AG08396 (cell line): ENCODE measurements at places on chromosomes 12 and 14.

- no peak for DNase-seq
Observed at GRCh38 chr14:27390155-27390554, 792.3 kb upstream of the NOVA1 start.

GRCh38 chr12:70648191-70648590, 11.0 kb upstream of the PTPRB start:
- DNase-seq: no peak

- no peak for DNase-seq
Observed at GRCh38 chr12:26728205-26729050, 104.6 kb downstream of the ITPR2 start.

DNA sequence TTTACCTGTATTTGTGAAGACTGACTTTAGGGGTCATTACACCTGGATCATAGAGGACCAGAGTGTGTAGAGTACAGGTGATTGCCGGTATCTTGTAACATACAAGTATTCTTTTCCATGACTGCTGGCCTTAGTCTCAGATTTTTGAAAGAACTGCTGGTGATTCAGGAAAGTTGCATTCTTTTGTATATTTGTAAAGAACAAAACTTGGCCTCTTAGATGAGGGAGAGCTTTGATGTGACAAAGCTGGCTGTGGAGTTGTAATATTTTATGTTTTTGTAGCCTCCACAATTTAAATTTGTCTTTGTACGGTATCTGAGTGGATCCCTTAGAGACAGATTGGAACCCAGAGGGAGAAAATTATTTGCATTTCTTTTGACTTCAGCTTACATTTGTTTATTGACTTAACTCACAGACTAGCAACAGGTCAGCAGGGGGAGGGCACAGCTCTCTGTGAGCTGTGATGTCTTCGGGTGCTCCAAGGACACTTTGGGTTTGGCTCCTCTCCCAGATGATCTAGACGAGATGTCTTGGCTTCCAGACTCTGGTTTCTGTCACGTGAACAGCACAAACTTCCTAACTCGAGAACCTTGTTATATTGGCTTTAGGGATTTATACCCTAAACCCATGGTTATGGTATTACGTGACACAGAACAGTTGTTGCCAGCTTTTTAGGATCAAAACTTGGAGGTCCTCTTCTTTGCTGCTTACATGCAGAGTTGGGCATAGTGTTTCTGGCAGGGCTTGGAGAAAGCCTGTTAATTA, 65.9 kb downstream of the DAAM1 start:
- peak; percentile 63 for DNase-seq

DNA sequence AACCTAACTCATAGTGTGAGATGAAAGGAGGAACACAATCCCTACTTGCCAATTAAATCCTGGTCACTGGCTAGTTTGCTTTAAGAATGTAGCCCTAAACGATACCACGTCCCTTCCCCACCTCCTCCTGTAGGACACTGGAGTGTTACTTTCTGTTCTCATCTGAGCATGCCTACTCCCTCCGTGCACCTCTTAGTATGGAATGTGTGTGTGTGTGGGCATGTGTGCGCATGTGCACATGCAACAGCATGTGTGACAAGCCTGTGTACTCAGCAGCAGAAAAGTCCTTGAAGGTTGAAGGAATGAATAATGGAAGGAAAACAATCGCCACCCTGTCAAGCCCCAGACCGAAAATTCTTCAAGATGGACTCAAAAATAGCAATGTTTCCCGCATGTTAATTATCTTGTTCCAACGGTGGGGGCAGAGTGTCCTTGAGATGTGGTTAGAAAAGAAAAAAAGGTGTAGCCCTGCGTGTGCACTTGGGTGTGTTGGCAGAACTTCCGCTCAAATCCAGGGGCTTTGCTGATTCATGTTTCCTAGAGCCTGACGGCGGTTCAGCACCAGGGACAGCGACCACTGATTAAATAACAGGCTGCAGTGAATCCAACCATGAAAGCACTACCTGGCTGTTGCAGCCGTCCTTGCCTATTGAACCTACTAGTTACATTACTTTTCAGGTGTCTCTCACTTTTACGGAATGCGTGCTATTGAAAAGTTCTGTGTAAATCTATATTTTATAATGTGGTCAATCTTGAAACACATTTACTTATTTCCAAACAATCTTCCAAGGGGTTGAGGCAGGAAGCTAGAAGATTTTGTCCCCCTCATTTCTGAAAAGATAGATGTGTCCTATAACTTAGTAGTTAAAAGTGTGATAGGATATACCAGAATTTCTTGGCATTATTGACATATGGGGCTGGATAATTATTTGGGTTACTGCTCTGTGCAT, 79.8 kb downstream of the SRRM4 start:
- DNase-seq: peak; percentile 20

- peak; percentile 43 for DNase-seq
Observed at GRCh38 chr14:29637411-29637810, 290.2 kb downstream of the PRKD1 start.

- DNase-seq: peak; percentile 28
Observed at GRCh38 chr12:1993871-1994371, 10.3 kb downstream of the DCP1B start.

DNA sequence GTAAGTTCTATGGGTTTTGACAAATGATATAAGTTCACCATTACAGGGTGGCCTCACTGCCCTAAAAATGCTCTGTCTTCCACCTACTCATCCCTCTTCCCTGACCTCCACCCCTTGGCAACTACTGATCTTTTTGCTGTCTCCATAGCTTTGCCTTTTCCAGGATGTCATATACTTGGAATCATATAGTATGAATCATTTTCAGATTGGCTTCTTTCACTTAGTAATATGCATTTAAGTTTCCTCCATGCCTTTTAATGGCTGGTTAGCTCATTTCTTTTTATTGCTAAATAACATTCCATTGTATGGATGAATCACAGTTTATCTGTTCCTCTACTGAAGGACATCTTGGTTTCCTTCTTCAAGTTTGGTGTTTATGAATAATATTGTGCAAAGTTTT, 14.0 kb upstream of the PEX5 start:
- no peak for DNase-seq

DNA sequence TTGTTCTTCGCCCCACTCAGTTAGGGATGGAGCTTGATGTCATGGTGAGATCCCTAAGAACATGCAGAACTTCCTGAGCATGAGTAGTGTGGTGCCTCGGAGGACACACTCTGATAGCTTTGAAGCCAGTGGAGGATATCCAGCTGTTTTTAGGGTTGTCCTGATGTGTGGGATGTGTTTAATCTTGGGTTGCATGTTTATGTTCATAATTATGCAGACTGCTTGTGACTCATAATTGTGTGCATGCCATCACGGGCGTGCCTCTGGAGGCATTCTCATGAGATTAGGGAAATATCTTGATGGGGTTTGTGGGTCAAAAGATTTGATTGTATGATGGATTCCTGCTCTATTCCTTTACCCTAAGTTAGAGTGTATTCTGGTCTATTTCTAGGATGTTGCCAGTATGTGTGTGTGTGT, 267.4 kb upstream of the PELI2 start:
- DNase-seq: peak; percentile 68

DNA sequence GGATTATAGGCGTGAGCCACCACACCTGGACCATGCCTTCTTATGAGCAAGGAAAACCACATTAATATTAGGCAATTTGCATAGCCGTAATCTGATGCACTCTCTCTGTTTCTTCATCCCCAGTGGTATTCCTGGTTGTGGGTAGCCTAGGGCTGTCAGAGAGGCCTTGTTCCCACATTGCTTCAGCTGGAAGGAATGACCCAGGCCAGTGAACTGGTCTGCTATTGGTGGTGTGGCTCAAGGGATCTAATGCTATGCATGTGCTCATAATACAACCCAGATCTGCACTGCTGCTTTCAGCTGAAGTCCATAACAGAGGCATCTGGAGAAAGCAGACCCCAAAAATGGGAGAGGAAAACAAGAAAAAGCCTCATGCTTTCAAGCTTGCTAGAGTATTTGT, 33.1 kb upstream of the G2E3 start:
- no peak for DNase-seq

GRCh38 chr12:114704096-114704495, 20.1 kb upstream of the TBX3 start:
- DNase-seq: peak; percentile 56

DNA sequence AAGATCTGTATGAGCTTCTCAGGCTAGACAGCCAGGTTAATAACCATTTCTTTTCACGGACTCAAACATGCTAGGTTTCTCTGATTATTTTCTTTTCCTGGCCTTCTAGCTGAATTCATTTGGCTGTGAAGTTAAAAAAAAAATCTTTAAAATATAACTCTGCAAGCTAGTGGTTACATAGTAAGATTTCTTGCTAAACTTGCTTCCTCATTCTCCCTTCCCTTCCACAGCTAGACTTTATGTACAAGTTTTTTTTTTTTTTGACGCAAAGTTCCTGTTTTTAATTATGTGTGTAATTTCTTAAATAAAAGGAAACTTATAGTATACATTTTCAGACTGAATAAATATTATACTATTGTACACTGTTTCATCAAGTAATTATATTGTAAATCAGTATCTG, 145.4 kb downstream of the TMTC2 start:
- DNase-seq: no peak

- peak; percentile 61 for DNase-seq
Observed at GRCh38 chr12:49369411-49370145, 2.3 kb downstream of the SPATS2 start.
